EL (cell line): ENCODE measurements at places on chromosomes 7 and 10.
A peak's percentile ranks its signal among the peaks of the same experiment; 100 is the strongest.

- peak; percentile 92 for DNase-seq
These were observed 35.5 kb downstream of the COA1 start for GRCh38 chr7:43693687-43694398.

GRCh38 chr7:111082351-111082750, 8.6 kb upstream of the LRRN3 start:
- DNase-seq: peak; percentile 44

GRCh38 chr10:101303087-101303703, 50.8 kb upstream of the BTRC start:
- no peak for DNase-seq

GRCh38 chr7:133364959-133365690, 112.2 kb downstream of the EXOC4 start:
- DNase-seq: peak; percentile 25

DNA sequence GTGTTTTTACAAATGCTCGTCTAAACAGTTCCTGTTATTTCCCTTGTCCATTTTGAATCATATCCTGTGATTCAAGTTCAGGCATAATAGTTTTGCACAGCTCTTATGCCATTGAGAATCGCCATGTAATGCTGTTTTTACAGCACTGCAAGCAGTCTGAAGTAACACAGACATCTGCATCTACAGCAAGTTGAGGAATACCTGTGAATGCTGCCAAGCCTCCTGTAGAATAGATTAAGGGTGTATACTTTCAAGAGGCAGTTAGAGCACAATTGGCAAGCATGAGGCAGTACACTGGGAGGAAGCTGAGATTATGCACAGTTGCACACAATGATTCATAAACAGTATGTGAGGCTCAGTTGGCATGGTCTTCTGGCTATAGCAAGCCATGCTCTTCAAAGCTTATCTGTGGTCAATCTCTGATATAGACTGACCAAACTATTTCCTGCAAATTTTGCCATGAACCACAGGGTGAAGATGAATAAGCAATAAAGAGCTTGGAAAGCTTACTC, 121.9 kb upstream of the AKR1E2 start:
- peak; percentile 93 for DNase-seq
